ENCODE measurements at places on chromosomes 7 and 10.

DNA sequence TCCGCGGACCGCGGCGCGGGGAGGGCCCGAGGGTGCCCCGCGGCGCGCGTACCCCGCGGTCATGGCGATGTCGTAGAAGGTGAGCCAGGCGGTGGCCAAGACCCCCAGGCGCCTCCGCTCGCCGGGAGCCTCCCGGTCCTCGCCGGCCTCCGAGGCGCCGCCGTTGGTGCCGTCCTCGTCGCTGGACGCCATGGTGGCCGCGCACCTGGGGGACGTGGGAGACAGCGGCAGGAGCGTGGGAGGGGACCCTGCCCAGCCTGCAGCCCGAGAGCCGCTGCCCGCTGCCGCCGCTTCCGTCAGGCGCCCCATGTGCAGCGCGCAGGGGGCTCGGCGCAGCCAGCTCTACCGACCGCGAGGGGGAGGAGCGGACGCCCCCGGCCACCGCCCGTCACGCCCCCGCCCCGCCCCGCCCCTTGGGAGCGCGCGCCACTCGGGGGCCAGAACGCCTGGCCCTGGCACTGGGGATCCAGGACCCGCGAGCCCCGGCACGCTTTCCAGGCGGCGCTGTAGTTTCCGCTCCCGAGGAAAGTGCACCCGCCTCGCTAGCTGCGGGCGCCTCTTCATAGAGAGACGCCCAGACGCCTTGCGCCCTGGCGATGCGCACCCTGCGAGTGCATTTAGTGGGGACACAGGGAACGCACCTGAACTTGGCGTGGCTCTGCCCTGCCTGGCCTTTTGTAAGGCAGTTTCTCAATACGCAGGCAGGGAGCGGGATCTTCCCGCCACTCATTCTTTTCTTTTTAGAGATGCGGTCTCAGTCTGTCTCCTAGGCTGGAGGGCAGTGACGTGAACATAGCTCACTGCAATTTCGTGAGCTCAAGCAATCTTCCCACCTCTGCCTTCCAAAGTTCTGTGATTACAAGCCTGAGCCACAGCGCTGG lies at the start of gene HACD1:
Gene HACD1, minus strand, starts transcription at position 344 of the 881 bp plus-strand sequence. Its CDS starts 35 bp downstream, at position 309.
- peak; percentile 38 for DNase-seq

DNA sequence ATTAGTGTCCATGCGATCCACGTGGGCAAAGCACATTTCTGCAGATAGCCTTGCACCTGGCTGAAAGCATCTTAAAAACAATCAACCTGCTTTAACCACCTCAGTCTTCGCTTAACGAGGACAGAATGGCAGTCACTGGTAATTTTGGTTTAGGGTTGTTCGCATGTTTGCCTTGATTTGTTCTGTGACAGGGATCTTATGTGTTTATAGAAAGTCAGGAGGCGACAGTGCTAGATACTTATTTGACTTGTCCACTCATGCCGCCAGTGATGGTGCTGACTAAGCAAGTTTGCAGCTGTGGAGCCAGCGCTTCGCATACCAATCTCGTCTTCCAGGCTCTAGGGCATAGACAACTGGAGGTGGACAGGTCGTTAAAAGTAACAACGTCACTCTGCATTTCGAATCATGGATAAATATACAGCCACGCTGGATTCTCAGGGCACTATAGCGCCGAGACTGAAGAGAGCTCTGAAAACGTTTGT lies 1.2 kb upstream of the TMEM243 start:
- DNase-seq: no peak

DNA sequence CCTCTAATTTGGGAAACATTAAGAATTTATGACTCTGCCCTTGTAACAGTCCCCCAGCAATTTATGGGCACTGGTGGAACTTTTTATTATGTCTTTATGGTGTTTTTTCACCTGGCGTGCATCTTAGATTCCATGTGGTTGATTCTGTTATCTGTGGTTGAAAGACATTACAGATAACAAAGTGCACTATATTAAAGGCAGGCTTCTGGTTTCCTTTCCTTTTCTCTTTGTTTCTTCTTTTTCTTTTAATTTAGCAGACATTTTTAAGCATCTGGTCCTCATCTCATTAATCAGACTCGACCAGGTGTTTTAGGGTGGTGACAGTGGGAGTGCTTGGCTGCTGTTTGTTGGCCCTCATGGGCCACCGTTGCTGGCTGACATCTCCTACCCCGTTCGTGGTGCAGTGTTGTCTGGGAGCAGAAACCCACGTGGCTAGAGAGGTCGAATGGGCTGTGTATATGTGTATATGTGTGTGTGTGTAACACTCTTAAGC lies 77.4 kb downstream of the LRMDA start:
- no peak for DNase-seq

DNA sequence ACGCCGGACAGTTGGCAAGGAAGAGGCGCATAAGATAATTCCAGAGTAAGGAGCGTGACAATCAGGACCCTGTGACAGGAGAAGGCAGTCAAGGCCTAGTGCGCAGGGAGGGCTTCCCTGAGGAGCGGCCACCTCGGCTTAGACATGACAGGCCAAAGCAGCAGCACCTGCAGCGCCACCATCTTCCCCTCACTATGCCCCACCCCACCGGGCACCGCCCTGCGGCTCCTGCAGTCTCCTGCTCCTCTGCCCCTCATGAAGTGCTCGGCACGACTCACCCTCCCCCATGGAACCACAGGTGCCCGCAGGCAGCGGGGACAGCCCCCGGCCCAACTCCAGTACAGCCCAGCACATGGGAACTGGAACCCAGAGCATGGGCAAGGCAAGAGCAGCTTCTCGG lies 11.8 kb downstream of the MAD1L1 start:
- no peak for DNase-seq

- no peak for DNase-seq
Observed at GRCh38 chr10:20582041-20582440, 315.1 kb downstream of the NEBL start.

- no peak for DNase-seq
Observed at GRCh38 chr7:99019523-99020412, 124.1 kb downstream of the SMURF1 start.

DNA sequence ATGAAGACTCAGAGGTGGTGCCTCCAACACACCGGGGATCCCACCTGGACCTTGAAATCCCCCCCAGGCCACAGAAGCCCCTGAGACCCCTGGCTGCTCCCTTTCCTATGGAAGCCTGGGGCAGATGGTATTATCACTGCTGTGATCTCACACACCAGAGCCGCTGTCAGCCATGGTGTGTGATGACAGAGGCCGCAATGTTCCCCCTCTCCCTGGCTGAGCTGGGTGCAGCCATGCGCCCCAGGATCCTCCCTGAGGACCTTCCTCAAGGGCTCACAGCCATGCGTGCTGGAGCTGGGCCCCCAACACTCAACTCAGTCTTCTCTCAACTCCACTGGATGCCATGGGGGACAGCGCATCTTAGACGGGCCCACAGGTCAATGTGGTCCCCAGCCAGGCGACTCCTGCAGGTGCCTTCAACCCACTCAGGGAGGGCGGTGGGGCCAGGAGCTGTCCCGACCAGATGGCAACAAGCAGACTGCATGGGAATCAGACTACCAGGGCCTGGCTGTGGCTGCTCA lies 44.9 kb downstream of the VIPR2 start:
- DNase-seq: no peak

DNA sequence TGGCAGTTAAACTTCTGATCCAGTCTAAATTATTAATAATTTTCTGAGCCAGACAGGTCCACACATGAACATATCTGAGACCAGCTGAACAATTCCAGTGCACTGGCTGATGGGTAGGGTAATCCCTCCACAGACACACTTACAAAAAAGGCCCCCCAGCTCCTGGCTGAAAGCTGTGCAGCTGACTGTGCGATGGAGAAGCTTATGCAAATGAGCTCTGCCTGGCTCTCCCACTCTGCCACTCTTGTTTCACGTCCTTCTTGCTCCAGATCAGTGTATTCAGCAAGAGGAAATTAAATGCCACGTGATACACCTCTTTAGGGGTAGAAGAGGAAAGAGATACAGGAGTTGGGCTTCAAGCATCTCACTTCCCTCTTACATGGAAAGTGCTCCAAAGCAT lies 76.4 kb upstream of the FEZF1 start:
- no peak for DNase-seq

DNA sequence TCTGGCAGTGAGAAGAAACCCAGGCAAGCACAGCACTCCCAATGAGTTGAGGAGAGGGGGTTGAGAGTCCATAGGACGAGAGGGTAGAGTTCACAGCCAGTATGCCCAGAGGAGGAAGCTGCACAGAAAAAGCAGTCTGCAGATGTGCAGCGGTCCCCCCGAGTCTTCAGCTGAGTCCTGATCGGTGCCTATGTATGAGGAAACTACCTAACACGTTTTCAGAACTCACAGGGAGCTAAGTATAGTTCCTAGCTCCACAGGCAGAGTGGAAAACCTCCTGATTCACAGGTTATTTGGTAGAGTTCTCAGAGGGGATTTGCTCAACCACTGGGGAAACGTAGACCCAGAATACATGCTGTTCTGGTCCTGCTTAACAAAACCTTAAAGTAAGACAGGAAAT lies 271.3 kb upstream of the CNTNAP2 start:
- DNase-seq: no peak

GRCh38 chr10:16986406-16987205 lies 143.0 kb downstream of the CUBN start:
- DNase-seq: no peak

DNA sequence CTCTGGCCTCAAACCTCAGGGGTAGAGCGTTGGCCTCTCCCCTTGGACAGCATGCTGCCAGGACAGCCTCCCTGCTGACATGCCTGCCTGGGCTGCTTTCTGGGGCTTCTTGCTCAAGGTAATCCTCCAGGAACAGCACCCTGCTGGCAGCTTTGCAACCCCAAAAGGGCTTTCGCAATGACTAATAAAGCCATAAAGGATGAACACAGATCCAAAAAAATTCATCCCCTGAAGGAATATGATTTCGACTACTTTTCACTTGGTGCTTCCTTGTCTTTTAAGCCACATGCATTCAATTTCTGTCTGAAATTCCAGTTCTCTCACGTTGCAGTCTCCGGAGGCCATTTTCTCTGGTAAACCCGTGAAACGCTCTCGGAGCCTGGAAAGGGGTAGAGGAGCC lies 15.1 kb upstream of the SH3PXD2A start:
- DNase-seq: no peak

DNA sequence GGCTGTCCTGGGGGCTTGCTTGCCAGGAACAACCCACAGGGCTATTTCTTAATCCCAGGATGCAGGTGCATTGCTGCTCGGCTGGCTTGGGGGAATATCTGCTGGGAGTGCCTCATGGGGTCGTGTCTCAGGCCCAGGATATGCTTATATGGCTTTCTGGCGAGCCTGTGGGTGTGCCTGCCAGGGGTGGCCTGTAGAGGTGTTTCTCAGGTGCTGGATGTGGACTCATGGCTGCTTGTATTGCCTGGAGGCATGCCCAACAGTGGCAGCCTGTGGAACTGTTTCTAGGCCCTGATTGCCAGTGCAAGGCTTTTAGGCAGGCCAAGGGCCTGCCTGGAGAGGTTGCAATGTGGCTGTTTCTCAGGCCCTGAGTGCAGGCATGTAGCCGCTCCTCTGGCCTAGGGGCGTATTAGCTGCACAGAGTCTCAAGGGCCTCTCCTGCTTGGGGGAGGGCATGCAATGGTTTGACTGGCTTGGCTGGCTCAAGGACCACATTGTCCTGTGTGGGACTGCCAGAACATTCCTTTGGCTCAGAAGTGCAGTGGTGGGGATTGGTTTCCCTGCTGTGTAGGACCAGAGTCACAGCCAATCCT lies 202.1 kb downstream of the ATRNL1 start:
- no peak for DNase-seq

- no peak for DNase-seq
Observed at GRCh38 chr10:133267293-133267692, 9.4 kb downstream of the ADAM8 start.

- no peak for DNase-seq
Observed at GRCh38 chr10:52437205-52437646, 123.1 kb downstream of the DKK1 start.

DNA sequence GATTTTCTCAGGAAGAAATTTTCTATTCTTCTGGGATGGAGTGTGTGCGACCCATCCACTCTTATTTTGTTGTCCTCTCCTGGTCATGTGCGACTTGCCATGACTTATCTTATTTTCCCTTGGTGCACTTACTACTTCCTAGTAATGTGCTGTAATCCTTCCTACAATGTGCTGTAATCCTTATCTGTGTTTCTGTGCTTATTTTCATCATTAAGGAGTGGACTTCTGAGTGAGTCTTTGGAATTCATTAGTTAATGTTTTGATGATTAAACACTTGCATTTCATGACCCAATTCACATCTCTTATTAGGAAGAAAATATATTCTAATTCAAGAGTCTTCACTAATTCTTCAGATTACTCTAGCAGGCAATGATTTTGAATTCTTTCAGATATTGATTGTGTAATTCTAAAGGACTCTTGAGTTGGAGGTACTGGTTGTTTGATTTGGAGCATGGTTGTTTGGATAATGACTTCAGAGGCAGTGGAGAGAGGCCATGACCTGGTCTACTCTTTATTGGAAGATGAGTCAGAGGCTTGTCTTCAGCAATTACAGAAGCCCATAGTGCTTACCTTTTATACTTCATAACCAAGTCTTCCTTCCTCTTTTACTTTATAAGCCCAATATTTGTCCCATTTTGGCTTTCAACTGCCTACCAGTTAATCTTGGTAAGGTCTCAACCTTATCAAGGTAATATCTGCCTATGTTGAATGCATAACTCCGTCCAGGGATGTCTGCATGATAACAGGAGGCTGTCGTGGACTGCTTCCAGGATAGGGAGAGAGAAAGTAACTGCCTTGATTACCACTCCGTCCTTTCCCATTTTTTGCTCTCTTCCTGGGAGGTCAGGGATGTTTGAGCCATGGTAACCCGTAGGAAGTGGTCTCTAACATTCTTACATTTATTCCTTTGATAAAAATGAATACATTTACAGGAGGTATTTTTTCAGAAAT lies 278.3 kb upstream of the SP8 start:
- no peak for DNase-seq

DNA sequence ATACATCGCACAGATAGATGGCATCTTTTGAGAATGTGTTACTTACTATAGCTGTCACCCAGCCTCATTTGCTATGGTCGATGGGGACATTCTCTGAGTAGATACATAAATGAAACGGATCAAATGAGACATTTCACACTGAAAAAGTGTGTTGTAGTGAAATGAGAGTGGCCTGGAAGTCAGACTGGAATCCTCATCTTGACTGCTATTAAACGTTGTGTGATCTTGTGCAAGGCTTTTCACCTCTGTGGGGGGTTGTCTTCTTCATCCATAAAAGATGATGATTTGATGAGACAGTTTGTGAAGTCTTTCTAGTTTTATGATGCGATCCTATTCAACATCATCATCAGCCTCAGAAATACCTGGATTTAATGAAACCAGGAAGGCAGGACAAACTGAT lies 155.4 kb upstream of the MYO3A start:
- no peak for DNase-seq

DNA sequence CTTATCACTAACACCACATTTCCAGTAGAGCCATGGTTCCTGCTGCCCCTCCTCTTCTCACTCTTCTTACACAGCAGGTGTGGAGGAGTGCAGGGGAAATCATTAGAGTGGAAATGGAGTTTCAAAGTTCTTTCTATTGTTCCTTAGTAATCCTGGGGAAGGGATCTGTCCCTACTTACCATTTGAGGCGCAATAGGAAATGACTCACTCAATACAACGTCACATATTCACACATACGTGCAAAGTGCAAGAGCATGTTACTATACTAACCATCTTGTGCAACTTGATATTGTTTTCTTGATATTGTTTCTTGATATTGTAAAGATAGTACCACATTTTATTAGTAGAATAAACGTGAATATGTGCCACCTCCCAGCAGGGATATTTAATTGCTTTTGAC lies 1010.2 kb downstream of the DNAJB9 start:
- DNase-seq: no peak
